HS-5 (cell line): ENCODE measurements at places on chromosomes 2 and 18.

DNA sequence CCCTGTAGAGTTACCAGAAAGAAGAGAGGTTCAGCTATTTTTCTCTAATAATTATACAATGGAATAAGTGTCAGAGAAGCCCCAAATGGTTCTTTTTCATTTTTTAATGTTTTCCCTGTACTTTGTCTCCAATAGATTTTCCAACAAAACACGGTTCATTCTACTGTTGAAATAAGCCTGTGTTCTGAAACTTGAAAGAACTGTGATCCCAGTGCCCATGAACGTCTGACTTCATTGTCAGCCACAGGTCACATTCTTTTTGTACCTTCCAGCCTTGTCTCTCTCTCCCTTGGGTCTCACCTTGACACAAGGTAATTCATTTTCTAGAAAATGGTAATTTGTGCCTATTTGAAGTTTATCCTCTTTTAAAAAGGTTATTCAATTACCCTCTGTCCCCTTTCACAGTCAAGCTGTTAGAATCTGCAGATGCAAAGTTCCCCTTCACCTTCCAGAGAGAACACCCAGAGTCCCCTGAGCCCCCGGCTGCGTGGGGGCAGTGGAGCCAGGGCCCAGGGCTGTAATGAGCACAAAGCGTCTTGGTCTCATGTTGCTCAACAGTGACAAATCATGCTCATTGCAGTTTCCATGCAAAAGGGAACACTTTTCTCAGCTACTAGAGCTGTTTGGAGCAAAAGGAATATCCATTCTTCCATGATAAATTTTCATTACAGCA is 115.2 kb downstream of the SPHKAP start:
- DNase-seq: no peak

DNA sequence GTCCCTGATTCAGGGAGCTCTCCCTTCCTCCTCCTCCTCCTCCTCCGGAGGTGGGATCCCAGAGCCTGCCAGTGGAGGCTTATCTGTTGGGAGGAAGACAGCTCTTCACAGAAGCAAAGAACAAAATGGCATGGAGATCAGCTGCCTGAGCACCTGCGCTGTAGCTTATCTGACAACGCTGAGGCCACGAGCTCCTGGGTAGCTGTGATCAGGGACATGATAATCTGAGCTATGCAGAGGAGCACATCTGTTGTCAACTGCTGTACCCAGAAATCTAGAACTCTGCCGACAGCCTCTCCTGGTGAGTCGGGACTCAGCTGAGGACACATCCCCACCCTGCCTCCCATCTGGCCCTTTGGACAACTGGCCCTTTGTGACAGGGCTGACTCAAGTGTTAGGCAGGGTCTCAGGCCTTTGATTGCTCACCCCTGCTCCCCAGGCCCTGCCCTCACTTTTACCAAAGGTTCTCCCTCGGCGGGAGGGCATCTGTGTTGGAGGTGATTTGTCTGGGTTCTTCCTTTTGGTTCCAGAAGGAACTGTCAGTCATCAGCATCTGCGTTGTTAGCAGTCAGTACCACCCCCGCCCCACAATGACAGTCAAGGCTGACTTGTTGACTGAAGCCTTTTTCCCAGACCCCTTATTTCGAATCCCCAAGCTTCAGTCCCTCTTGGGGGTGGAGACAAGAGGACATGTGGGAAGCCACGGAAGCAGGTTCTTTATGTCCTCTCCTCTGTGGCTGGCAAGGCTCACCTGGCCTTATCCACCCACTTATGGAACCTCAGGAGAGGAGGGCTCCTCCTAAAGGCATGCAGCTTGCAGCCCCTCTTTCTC is 5.9 kb upstream of the CNNM3 start:
- no peak for DNase-seq

DNA sequence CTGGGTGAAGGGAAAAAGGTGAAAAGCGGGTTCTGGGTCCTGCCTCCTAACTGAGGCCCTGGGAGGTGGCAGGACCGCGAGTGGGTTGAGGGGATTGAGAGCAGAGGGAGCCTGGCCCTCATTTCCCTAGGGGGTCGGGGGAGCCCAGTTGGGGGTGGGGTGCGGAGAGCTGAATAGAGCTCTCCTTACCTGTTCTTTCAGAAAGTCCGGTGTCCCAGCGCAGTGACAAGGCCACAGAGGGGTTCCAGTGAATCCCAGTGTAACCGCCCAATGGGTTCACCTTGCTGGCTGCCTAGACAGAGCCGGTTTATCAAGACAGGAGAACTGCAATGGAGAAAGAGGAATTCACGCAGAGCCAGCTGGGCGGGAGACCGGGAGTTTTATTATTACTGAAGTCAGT is 22.4 kb downstream of the TMEM177 start:
- DNase-seq: no peak

- DNase-seq: no peak
Measured at GRCh38 chr2:237016121-237016915, 69.4 kb upstream of the COPS8 start.

GRCh38 chr2:142724186-142724585 is 153.3 kb upstream of the KYNU start:
- DNase-seq: no peak

DNA sequence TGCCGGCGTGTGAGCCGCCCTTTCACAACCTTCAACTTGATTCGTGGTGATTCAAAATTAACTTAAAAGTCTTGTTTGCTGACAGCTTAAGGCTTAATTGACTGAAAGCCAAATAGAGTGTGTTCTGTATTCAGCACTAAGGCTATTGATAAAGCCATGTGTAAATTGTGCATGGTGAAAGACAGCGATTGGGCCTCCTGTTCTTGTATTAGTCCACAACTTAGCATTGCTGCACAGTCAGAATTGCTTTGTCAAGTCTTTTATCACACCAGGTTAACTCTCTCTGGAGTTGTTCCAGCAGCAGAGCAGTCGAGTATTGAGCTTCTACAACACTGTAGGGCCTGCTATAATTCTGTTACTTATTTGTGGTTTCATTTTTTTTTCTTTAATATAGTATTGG is 210.1 kb downstream of the WDR7 start:
- no peak for DNase-seq

DNA sequence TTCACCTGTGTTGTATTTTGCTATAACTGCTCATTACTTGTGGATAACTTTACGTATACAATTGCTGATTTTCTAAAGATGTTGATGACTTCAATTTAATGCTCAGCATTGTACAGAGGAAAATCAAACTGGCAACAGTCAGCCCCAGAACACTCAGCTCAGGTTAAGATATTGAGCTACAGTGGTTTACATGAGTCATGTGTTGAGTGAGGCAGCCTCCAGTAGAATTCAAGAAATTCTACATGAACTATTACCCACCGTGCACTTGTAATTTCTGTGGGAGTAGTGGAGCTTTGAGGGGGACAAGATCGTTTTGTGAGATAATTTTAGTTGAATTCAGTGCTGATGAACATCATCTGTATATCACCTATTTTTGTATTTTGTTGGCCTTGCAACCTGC is 292.3 kb downstream of the ALPK2 start:
- no peak for DNase-seq

- DNase-seq: no peak
Measured at GRCh38 chr2:199057936-199058335, 399.8 kb downstream of the SATB2 start.

- DNase-seq: no peak
Measured at GRCh38 chr2:88735853-88736252, 44.4 kb downstream of the RPIA start.

DNA sequence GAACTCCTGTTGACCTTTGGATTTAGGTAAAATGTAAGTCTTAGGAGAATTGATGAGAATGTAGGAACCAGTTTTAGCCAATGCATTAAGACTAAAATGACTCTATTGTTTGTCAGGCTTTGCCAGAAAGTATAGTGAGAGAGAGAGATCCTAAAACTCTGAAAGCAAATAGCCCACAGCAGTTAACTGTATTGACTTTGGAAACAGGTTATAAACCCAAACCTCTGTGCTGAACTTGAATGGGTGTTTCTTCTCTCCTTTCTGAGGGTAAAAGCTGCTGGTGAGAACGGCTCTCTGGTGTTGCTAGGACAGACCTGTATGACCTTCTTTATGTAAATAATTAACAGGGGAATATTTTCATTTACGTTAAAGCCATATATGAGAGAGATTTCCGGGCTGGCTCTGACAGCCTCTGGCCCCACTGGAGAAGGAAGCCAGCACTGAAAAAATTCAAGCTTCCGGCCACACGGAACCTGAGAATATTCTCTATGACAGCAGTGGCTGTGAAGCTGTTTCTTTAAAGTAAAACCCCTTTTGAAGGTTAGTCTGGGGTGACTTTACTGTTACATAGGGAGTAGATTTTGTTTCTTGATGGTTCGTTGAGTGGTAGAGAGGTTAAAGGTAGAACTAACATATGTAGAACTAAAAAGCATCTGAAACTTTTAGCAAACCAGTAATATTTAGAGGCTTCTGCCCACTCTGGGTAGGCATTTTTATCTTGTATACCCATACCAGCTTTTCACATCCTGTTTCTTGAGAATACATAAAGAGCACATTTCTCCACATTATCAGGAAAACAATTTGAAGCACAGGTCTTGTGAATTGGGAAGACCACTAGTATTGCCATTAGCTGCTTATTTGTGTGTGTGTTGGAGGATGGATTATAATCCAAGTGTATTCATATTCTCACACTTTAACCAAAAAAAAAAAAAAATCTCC is 123.8 kb downstream of the SPTBN1 start:
- no peak for DNase-seq

GRCh38 chr2:219099329-219099728 is 38.6 kb upstream of the IHH start:
- DNase-seq: peak; percentile 72

DNA sequence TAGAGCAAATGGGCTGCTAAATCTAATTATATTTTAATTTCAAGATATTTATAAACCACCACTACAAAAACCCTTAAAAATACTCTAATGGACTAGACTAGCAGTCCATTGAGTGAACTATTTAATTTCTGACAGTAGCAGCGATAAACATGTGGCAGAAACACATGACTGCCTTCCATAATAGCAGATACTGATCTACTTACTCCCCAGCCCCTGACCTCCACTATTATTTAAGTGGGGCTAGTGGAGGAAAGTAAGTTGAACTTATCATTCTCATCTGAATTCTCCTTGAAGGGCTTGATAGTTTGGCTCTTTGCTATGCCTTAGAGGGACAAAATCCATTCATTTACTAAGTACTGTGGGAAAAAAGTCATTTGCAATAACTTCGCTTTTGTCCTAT is 90.8 kb downstream of the TTN start:
- DNase-seq: no peak

DNA sequence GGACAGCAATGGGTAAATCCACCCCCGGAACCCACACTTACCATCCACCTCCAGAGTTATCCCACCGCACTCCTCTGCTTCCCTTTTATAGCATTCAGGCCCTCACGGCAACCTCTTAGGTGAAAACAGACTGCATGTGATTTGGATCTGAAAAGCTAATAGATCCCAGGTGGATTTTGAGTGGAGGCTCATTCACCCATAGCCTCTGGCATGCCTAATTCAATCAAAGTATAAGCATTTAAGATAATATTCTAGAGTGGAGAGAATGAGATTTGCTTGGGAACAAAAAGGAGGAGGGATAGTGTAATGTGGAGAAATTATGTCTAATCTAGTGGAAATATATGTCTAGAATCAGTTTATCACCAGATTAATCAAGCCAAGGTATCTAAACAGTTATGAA is 17.1 kb downstream of the SLC14A1 start:
- DNase-seq: no peak

GRCh38 chr2:161332371-161332967 is 24.2 kb downstream of the PSMD14 start:
- no peak for DNase-seq

GRCh38 chr2:178506524-178506923 is 26.3 kb downstream of the PLEKHA3 start:
- DNase-seq: no peak

DNA sequence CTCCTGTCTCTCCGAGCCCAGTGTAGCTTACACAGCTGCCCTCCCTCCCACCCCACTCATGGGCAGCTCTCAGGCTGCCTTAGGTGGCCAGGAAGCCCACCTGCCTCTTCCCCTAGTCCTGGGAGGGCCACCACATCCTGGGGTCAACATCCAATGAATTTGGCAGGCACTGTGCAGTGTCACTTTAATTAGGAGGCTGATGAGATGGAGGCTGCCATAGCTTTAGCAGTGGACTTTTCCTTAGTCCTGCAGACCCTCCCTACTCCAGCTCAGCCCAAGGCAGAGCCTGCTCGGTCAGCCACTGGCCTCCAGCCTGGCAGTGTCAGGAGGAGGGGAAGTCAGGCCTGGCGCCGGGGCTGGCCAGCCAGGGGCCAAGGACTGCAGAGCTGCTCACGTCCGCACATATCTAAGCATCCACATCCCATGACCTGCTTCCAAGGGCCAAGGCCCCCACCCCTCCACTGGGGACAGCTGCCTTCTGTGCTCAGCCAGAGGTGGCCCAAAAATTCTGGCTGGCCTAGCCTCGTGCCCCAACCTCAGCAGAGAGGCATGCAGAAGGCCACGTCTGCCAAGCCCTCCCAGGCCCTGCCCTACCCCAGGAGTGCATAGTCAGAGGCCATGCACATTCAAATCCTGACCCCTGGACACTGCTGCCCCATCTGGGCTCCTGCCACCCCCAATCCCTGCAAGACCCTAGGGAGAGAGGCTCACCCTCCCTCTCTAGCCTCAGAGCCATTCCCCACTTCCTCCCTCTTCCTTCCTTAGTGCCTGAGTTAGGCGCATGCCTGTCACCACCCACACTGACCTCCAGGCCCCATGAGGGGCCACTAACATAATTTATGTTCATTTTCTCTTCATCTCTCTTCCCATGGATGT is 33.1 kb downstream of the ADRA2B start:
- no peak for DNase-seq

DNA sequence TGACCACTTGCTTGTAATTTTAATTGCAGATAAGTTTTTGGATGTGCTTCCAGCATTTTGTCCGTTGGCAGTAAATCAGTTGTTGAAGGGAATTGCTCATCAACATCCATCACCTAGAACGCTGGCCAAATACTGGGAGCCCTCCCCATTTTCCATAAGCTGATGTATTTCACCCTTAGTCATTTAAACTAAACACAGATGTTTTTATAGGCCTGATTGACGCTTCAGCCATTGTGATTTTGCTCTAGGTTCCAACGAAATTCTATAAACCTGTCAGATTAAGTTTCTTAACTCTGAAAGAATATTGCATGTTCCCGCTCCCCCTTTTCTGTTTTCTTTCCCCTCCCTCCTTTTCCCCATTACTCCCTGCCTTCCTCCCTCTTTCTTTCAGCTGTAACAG is 1.0 kb upstream of the RPRM start:
- peak; percentile 34 for DNase-seq

GRCh38 chr2:120775801-120776589 is 40.3 kb downstream of the GLI2 start:
- no peak for DNase-seq

GRCh38 chr2:190333395-190333794 is 10.0 kb upstream of the INPP1 start:
- no peak for DNase-seq
